T-helper 1 cell (primary cell): ENCODE measurements at places on chromosomes 13 and 19.

- DNase-seq: no peak
Observed at GRCh38 chr19:53519446-53519845, 18.5 kb upstream of the ZNF331 start.

GRCh38 chr13:45747071-45747470, 45.0 kb downstream of the CBY2 start:
- no peak for DNase-seq

DNA sequence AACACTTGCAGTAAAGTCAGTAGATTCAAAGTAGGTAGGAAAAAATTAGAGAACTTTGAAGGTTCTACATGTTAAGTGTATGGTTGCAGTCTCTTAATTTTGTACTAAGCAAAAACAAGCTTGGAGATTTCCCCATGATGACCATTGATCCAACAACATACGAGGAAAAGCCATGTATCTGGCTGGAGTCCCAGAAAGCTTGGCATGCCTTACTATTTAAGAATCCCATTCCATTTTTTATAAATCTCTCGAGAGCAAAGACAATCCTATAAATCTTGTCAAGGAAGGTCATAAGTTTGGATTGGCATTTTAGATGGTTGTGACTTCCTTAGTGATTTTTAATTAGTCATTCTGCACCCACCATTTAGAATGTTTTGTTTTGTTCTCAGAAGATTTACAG, 495.9 kb downstream of the GPC5 start:
- no peak for DNase-seq

GRCh38 chr19:38392707-38393308, 4.3 kb downstream of the SPRED3 start:
- DNase-seq: no peak

DNA sequence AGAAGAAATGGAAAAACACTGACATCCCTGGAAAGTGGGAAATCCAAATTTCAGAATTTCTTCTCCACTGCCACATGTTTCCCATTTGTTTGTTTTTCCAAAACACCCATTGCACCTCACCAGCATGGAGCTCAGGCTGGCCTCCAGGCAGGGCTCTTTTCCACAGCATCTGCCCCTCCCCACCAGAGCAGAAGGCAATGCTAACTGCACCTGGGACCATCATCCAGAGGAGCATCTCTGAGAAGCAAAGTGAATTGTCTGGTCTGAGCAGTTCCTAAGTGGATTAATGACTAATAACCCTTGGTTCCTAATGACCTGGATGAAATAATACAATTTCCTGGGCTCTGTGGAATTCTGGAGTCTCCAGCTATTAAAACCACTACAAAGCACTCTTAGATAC, 8.8 kb upstream of the CYSLTR2 start:
- no peak for DNase-seq

DNA sequence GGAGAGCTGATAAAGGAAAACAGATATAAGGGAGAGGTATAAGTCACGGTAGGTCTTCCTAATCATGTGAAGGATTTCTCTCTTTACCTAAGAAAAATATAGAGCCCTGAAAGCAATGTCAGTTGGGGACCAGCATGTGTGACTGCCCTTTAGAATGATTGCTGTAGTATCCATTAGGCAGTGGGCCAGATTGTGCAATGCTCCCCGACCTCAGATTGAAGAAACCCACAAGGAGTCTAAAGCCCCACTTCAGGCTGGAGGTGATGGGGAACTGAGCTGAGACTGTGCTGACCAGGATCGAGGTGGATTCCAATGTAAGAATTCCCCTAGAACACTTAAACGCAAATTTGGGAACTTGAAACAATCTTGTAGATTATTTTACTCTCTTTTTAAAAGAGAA, 614.4 kb downstream of the LIG4 start:
- DNase-seq: no peak

- no peak for DNase-seq
Observed at GRCh38 chr19:16841391-16841926, 12.3 kb downstream of the SIN3B start.

DNA sequence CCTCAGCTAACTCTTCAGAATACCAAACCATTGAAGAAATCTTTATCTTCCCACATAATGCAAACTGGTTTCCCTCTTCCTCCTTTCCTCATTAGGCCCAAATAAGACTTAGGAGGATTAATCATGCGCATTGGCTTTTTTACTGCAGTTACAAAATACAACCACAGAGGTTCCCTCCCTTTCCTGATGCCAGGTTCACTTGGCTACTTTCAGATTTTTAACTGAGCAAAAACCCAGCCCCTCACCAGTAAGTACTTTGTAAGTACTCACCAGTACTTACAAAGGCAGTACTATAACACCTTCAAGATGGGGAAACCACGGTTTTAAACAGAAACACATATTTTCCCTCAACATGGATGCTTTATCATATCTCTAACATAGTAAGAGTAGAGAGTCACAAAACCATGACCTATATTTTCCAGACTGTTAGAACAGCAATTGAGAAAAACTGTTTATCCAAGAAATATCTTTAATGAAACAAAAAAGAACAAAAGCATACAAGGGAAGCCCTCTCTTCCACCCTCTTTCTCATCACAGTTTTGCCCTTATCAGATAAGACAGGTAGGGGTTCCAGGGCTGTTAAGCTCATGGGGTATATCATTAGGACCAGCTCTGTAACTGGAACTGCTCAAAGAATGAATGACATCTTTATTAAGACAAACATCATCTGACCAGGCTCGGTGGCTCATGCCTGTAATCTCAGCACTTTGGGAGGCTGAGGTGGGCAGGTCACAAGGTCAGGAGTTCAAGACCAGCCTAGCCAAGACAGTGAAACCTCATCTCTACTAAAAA, 12.7 kb downstream of the FOXO1 start:
- no peak for DNase-seq

DNA sequence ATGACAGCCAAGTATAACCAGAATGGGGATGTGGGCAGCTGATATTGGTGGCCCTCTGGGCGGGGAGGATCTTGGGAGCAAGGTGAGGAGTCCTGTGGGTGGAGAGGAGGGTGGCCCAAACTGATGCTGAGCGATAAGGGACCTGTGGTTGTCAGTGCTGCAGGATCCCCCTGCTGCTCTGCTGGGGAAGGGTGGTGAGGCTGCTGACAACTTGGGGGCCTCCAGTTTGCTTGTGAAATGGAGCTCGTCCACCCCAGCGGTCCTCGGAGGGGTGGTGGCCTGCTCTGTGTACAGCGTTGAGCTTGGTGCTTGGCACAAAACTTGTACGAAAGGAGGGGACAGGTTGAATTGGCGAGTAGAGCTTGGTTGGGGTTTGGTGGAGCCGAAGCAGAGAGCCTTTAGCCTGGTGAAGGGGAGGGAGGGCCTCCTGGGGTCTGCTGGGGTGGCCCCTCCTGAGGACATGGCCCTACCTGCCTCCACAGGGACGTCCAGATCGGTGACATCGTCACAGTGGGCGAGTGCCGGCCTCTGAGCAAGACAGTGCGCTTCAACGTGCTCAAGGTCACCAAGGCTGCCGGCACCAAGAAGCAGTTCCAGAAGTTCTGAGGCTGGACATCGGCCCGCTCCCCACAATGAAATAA, 2.9 kb downstream of the RPS11 start:
- DNase-seq: no peak

DNA sequence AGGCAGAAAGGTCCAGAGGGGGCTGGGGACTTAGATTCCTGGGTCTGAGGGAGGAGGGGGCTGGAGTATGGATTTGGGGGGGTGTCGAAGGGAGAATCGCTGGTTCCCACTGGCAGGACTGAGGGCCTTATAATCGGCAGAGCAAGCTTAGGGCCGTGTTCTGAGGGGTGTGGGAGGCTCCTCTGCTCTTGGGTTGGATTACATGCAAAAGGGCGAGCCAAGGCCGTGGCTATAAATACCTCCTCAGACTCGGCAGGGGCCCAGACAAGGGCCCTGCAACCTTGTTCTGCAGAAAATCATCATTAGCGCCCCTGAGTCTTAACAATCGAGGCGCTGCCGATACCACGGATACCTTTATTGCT, 707 bp upstream of the MAMSTR start:
- no peak for DNase-seq

DNA sequence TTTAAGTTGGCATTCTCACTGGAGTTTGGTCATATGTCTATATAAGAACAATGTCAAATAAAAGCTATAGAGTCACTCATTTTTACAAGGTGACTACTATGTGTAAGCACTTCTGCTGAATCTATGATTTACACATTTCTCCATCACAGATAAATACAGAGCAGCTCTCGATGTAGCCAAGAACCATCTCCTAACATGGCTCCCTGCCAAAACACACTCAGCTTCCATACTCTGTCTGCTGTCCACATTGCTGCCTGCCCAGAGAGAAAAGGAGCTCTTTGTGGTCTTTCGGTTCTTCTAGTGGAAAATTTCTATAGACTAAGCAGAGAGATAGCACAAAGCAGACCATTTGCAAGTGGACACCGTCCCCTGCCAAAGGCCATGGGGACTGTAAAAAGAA, 190.9 kb upstream of the KLF12 start:
- no peak for DNase-seq

GRCh38 chr13:93736081-93736480, 509.5 kb downstream of the GPC6 start:
- no peak for DNase-seq

GRCh38 chr19:28691683-28692082, 521.3 kb downstream of the UQCRFS1 start:
- DNase-seq: no peak

GRCh38 chr13:112530861-112531260, 57.1 kb downstream of the TUBGCP3 start:
- DNase-seq: no peak

DNA sequence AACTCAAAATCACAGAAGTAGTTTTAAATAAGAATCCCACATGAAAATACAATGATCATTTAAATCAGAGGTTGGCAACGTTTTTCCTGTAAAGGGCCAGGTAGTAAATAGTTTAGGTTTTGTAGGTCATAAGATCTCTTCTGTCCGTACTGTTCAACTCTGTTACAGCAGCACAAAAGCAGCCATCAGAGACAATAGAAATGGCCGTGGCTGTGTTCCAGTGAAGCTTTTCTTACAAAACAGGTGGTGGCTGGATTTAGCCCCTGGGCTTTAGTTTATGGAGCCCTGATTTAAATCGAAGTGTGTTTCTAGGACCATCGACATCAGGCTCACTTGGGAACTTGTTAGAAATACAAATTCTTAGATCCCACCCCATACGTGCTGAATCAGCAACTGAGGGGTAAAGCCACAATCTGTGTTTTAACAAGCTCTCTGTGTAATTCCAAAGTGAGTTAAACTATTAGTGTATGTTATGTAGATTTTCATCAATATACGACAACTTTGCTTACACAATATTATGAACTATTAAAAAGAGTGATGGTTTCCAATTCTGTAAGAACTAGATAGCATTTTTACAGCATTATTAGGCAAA, 54.8 kb upstream of the MIR17HG start:
- DNase-seq: no peak

DNA sequence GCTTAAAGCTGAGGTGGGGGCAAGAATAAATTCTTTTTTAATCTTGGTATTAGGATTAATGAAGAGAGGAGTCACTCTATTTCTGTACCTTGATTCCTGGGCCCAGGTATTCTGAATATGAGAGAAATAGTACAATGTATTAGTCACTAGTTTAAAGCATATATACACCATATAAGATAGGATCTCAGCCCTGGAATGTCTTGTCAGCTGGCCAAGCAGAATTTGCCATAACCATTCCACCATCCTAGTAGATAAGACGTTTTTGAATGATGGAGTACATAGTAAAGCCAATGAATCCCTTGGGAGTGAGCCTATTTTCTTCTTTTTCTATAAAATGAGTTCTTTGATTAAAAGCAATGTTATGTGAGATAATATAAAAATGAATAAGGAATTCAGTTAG, 55.6 kb downstream of the UFM1 start:
- DNase-seq: no peak

- DNase-seq: no peak
Observed at GRCh38 chr13:36193151-36193855, 21.1 kb downstream of the SOHLH2 start.
